Activated T-helper 1 cell treated with anti-CD3 and anti-CD28 coated beads, Interleukin-2, amount 50 U/mL, for 16 hours (primary cell): ENCODE measurements at places on chromosomes 3 and 15.
A peak's percentile ranks its signal among the peaks of the same experiment; 100 is the strongest.

DNA sequence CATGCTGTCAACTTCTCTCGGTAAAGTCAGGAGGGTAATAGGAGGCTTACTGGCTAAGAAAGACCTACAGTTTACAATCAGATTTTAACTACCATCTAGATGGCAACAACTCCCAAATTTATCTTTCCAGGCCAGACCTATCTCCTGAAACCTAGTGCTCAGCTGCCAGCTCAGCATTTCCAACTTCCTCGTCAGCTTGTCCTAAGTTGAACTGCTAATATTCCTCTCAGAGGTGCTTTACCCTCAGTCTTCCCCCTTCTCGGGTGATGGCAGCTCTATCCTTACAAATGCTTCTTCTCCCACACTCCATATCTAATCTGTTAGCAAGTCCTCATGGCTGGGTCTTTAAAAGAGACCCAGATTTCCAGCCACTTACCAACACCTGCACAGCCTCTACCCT is 36.9 kb upstream of the UBE2E2 start:
- DNase-seq = no peak

DNA sequence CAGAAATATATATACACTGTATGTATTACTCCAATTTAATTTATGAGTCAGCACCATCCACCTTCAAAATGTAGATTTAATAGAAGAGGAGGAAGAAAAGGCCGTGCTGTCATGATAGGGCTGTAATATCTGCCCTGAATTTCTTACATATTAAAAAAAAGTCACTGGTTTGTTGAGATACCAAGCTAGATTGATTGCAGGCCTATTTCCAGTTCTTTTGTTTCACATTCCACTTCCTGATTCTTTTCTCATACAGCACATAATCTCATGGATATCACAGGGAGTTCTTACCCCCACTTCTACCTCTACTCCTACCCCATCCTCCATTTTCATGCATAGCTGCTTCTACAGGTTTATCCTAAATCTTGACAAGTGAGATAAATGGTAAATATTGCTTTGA is 290.3 kb downstream of the ZBTB20 start:
- no peak for DNase-seq

DNA sequence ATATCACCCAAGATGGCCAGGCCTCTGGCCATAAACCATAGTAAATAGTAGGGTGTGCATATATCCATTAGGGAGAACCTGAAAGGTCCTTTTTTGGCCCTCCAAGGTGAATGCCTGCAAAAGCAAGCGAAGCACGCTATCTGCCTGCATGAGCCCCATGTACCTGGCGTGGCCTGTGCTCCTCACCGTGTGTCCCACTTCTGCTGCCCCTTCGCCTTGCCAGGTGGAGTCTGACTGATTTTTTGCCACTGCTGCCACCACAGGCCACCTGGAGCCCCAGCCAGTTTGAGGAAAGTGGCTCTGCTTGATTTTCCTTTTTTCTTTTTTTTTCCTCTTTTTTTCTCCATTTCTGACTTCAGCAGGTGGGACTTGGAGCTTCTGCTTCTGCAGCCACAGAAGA is 139.7 kb downstream of the SNRPN start:
- no peak for DNase-seq

- no peak for DNase-seq
Measured at GRCh38 chr15:93327364-93327763, 238.4 kb upstream of the RGMA start.

- DNase-seq = no peak
Measured at GRCh38 chr3:34995796-34996430, 643.4 kb upstream of the ARPP21 start.

- DNase-seq = no peak
Measured at GRCh38 chr3:17770682-17771081, 28.3 kb upstream of the TBC1D5 start.

DNA sequence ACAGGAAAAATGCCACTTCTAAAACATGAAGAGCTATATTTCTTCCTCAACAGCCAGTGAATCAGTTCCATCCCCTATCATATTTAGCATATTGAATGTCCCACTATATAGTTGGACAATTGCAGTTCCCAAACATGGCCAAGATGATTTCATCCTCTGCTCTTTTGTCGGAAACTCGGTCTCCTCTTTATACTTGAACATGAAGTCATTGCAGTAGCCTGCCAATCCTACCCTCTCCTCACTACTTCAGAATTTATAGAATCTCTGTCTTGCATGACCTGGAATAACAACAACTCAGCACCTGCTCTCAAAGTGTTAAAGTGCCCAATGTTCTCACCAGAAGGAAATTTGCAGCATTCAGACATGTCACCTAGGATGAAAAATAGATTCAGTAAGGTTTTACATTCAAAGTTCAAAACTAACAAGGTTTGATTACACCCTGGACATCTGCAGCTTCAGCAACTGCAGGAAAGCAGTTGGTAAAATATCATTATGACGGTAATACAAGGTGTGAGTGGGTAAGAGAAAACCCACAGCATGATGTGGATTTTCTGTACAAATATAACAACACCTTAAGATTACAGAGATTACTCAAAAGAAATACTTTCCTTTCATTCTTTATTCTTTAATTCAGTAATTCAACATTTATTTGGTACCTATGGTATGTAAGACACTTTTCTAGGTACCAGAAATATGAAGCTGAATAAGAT is 52.5 kb downstream of the TP63 start:
- no peak for DNase-seq

GRCh38 chr3:16738451-16738850 is 133.2 kb upstream of the DAZL start:
- DNase-seq = no peak

- DNase-seq = no peak
Measured at GRCh38 chr3:111758642-111759041, 100.4 kb upstream of the PHLDB2 start.

- no peak for DNase-seq
Measured at GRCh38 chr3:132730891-132731580, 8.8 kb upstream of the NPHP3 start.

- no peak for DNase-seq
Measured at GRCh38 chr3:40407611-40408010, 20.6 kb downstream of the ENTPD3 start.

DNA sequence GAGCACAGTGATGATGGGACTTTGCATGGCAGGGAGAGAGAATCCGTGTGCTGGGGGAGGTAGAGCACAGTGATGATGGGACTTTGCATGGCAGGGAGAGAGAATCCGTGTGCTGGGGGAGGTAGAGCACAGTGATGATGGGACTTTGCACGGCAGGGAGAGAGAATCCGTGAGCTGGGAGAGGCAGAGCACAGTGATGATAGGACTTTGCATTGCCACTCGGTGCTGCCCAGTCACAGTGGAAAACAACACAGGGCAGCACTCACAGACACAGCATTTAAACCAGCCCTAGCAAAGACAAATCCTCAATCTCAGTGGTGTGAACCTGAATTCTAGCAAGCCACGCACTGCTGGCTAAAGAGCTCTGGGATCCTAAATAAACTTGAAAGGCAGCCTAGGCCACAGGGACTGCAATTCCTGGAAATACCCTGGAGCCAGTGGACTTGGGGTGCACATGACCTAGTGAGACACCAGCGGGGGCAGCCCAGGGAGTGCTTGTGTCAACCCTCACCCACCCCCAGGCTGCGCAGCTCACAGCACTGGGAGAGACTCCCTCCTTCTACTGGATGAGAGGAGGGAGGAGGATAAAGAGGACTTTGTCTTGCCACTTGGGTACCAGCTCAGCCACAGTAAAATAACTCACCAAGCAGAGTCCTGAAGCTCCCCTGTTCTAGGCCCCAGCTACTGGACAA is 23.4 kb upstream of the TNK2 start:
- DNase-seq = no peak

DNA sequence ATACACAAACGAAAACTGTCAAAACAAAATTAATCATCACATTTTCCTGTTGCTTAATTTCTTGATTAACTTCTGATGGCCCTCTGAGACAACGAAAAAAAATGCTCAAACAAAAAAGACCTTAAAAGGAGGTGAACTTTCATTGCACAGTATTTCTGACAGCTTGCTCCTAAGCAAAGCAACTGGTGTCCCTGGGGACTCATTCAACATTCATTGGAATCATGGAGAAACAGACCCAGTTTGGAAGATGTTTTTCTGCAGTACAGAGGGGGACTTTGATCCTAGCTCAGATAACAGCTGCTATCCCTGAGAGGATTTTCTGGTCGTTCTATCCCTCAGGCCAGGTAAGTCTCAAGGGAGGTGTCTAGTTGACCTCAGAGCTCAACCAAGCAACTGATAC is 378.7 kb upstream of the ATP11B start:
- no peak for DNase-seq

DNA sequence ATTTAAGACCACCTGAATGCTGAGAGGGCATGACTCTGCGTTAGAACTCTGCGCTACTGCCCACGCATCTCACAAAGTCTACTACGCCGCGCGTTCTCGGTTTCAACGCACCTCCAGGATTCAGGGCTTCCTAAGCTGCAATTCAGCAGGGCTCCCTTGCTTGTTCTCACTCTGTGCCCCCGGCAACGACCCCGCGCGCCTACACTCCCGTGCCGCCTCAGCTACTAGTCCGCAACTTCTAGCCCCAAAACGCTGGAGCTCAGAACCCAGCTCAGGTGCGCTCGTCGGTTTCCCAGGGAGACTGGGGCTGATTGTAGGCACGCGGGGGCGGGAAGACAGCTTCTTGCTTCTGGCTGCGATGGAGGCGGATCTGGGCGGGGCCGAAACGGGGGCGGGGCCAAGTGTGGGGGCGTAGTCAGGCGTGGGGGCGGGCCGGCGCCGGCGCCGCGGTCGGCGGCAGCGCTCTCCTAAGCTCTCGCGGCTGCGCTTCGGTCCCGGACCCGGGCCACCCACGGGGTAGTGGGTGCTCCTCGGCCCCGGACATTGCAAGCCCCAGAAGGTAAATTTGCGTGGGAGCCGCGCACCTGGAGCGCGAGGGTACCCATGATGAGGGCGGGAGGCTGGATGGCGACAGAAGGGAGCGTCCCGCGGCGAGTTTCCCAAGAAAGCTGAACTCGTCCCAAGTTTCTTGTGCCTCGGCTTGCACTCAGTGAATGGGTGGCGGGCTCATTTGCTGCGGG is at the start of gene ARHGEF26:
ARHGEF26 (plus strand) TSS at position 430 of the 740 bp plus-strand sequence. CDS start 603 bp downstream, outside the sequence.
- DNase-seq = peak; percentile 46
